ENCODE measurements at places on chromosomes 16 and 17.

DNA sequence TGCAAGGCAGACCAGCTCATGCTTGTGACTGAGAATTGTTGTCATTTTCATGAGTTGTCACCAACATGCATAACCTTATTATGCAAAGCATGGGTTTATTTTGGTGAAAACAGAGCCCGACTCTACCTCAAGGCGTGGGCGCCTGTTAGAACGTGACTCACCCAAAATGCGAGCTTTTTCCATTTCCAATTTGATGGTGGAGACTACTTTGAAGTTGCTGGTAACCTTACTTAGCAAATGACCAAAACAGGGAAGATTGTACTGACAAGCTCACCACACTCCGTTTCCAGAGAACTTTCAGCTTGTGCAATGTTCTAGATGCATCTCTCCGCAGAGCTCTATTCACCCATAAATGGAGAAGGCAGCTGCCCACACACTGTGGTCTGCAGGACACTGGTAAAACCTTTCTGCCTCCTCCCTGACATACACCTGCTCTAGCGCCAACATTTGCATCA lies 284.5 kb downstream of the MAF start:
- no peak for DNase-seq

DNA sequence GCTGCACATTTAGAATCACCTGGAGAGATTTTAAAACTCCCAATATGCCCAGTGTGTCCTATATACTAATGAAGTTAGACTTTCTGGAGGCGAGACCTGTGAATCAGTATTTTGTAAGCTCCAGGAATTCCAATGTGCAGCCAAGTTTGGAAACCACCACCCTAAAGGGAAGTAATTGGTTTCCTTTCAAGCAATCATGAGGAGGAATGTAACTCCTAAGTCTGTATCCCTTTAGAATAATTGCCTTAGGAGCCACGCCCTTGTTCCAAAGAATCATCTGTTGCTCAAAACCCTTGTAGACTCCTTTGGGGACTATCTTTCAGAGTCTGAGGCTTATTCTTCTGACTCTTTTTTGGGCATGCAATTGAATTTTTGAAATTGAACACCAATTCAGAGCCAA lies 84.4 kb downstream of the DNAH9 start:
- no peak for DNase-seq

GRCh38 chr17:43577664-43578403 lies 31.7 kb upstream of the ETV4 start:
- no peak for DNase-seq

- no peak for DNase-seq
Observed at GRCh38 chr17:2061441-2061958, 6.6 kb downstream of the HIC1 start.

GRCh38 chr16:59665618-59666220 lies 931.6 kb upstream of the GOT2 start:
- DNase-seq: no peak

DNA sequence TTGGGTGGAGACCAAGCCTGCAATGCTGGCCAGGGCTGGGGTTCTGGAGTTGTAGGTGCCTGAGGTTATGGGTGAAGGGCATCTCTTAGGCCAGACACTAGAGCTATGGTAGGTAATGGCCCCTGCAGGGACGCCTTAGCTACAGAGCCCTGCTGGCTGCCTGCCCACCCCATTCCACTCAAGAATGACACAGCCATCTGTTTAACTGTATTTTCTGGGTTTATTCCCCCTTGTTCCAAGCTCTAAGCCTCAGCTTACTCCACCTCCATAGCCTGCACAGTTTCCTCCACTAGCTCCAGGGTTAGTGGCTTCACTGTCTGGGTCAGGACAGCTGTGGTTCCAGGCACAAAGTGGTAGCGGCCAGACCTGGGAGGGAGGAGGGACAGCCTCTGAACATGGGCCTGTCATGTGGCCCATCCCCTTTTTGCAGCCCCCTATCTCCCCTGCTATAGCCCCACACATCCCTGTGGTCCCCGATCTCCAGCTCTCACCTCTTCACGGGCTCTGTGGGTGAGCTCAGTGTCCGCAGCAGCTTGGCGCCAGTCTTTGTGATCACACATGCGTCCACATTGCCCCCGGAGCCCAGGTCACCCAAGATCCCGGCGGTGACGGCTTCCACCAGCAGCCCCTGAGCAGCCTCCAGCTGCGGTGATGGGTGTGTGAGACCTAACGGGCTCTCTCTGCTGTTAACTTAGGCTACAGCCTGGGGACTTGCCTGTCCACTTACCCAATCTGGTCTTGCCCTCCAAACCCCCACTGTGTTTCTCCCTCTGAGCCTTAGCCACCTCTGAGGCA lies 2.1 kb downstream of the PSMB10 start:
- no peak for DNase-seq

- DNase-seq: no peak
Observed at GRCh38 chr16:1335211-1335971, 1.9 kb downstream of the BAIAP3 start.

DNA sequence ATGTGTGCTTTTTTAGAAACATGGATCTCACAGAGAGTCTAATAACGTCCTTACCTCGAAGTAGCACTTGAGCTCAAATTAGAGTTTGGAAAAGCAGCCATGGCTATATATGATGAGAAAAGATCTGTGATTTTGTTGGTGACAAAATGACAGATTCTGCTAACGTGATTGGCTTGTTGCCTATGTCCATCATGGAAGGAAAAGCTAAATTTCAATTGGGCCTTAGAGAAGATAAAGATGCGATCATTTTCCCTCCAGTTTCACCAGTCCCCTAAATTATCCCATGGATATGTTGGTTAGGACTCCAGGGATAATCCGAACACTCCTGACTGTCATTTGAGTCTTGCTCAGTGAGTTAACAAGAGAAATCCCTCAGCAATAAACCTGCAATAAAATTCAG lies 175.8 kb downstream of the C16orf95 start:
- no peak for DNase-seq

GRCh38 chr17:2957631-2958286 lies 105.6 kb downstream of the OR1D5 start:
- no peak for DNase-seq

DNA sequence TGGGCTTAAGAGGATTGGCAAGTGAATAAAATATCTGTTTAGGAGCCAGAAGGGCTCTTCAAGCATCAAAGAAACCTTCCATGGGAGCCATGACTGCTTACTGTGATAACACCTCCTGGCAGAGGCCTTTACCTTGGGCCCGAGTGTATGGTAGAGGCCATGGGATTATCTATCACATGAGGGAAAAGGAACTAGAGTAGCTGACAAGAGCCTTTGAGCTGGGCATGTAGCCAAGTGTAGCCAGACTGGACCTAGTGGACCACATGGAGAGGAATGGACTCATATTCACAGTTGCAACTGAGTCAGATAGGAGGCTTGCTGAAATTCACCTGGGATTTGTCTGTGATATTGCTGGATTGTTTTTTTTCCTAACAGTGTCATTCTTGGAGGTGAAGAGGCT lies 276.0 kb upstream of the ZFHX3 start:
- DNase-seq: no peak

DNA sequence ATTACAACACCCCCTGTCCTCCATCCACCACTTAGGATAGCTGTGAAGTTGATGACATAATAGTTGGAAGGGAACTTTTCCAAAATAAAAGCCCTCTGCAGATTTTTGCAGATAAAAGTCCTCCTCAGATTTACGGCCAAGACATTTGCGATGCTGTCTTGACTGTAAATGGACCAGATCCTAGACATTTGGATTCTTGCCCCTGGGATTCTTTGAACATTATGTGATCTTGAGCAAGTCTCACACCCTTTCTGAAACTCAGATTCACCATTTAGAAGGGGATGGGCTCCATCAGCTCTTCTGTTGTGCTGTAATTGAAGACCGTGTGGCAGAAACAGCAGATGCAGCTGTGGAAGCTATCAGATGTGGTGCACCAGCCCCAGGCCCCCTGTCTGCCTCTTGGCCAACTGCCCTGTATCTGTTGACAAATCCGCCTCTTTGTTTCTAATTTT lies 153.9 kb upstream of the CACNG3 start:
- no peak for DNase-seq

DNA sequence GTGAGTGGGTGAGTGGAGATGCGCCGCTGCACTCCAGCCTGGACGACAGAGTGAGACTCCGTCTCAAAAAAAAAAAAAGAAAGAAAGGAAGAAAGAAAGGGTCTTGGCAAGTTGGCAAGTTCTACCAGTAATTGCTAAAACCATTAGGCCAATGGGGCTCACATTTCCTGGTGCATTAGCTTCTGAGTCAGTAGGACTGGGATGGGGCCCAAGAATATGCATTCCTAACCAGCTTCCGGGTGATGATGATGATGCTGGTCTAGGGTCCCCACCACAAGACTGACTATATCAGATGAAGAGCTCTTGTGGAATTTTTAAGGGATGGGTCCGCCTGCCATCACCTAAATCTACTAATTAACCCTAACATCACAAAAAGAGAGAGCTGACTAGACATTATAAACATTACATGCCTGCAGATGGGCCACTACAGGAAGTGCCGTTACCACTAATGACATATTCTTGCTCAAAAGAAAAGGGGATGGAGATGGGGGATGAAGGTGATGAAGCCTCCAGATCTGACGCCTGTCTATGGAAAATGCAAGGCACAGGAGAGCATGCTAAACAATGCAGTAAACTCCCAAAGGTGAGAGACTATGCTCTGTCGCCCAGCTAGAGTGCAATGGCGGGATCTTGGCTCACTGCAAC lies 13.1 kb downstream of the MYH11 start:
- DNase-seq: no peak

DNA sequence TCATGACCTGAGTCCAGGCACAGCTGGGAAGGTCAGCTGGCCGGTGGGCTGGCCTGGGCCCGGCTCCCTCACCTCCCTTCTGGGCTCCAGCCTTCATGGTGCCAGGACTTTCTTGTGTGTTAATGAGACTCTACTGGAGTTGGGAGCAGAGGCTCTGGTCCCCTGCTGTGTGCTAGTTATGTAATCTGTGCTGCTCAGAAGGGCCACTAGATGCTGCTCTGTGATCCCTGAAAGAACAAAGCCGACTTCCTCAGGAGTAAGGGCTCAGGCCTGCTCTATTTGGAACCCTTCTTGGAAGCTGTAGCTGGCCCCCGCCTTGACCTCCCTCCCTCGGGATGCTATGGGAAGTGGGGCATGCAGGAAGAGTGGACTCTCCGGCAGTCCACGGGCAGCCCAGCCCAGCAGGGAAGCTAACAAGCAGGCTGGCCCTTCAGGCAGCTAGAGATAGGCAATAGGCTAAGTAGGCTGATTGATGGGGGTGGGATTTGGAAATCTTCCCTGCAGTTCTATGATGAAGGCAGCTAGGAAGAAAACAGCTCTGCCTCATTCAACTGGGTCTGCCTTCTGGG lies 3.3 kb upstream of the CDK5R1 start:
- no peak for DNase-seq

DNA sequence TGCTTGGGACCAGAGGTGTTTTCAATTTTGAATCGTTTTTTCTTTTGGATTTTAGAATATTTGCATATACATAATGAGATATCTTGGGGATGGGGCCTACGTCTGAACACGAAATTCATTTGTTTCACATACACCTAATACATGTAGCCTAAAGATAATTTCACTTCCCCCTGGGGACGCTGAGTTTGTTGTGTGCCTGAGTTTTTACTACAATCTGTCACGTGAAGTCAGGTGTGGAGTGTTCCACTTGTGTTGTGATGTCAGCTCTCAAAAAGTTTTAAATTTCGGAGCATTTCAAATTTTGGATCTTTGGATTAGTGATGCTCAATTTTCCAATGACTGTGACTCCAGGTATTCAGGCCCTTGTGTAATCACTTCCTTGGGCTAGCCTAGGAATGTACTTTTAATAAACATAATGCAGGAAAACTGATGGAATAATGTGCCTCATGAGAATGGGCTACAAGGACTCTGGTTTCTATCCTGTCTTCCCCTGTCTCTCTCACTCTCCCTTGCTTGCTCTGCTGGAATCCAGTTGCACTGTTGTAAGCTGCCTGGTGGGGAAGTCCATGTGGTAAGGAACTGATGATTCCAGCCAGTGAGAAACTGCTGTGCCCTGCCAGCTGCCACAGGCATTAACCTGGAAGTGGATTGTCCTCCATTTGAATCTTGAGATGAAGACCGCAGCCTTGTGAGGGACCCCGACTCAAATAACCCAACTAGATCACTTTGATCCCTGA lies 403.8 kb downstream of the SHISA9 start:
- DNase-seq: no peak

DNA sequence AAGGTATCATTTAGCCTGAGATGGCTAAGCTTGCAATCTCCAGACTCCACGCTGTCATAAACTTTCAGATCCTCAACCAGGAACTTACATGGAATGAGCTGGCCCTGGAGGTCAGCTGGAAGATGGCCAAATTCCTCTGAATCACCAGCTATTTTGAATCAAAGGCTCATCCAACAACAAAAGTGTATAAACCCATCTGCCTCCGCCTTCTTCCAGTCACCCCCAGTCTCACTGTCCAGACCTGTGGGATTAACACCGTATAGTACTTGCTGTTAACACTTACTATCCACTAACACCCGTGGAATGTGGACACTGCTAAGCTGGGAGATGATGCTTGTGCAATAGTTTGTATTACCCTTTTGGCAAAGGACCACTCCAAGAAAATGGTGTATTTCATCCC lies 1.9 kb upstream of the LCMT1 start:
- DNase-seq: no peak

DNA sequence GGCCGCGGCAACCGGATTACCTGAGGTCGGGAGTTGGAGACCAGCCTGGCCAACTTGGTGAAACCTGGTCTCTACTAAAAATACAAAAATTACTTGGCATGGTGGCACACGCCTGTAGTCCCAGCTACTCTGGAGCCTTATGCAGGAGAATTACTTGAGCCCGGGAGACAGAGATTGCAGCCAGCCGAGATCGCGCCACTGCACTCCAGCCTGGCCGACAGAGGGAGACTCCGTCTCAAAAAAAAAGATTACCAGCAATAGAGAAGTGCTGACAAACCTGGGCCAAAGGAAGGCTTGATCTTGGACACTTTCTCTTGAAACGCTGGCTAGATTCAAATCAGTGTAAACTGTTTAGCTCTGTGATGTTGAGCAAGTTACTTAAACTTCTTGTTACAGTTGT lies 4.3 kb downstream of the MT1H start:
- DNase-seq: peak; percentile 49

- DNase-seq: no peak
Observed at GRCh38 chr17:81958633-81959342, 2.2 kb downstream of the NOTUM start.

GRCh38 chr16:17160285-17160853 lies 310.4 kb downstream of the XYLT1 start:
- DNase-seq: no peak
